Activated CD4-positive, alpha-beta T cell treated with anti-CD3 and anti-CD28 coated beads for 36 hours (primary cell): ENCODE measurements at places on chromosomes 7 and 10. TPM values are rescaled to one million over a fixed set of nuclear protein-coding genes. Genes with fewer than 3 reads are reported as not detected.

The ZNF727 gene
- 0.84 TPM for total RNA-seq

DNA sequence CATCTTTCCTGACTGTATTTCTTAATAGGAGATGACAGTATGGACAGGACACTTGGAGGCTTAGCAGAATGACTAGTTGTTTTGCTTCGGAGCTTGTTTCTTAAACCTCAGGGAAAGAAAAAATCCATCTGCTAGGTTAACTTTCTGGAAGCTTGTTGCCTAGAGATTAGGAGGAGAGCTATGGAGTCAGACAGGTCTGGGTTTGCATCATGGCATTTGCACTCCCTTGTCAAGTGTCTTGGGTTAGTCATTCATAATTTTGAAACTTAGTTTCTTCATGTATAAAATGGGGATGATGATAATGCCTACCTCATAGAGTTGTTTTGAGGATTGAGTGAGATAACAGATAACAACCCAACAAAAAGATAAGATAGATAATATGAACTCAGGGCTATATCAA is 231.5 kb downstream of the STK31 start:
- no peaks in the 10 kb centered on the region for H3K4me1 ChIP-seq
- H3K36me3 ChIP-seq, result no peaks in the 10 kb centered on the region
- H3K27me3 ChIP-seq, result peaks cover 27% of the 10 kb centered on the region
- no peak for DNase-seq

The MYH16 gene
- not detected for total RNA-seq

The ZMYND11 gene
- total RNA-seq, result 16.9 TPM

The MKI67 gene
- total RNA-seq, result 244 TPM

- H3K27ac ChIP-seq, result no peak overlapping the region
- H3K36me3 ChIP-seq, result no peaks in the 10 kb centered on the region
- H3K4me1 ChIP-seq, result peaks cover 3% of the 10 kb centered on the region
- H3K27me3 ChIP-seq, result peaks cover 26% of the 10 kb centered on the region
These were observed 3.8 kb upstream of the ADAMTS14 start for GRCh38 chr10:70668454-70668970.

DNA sequence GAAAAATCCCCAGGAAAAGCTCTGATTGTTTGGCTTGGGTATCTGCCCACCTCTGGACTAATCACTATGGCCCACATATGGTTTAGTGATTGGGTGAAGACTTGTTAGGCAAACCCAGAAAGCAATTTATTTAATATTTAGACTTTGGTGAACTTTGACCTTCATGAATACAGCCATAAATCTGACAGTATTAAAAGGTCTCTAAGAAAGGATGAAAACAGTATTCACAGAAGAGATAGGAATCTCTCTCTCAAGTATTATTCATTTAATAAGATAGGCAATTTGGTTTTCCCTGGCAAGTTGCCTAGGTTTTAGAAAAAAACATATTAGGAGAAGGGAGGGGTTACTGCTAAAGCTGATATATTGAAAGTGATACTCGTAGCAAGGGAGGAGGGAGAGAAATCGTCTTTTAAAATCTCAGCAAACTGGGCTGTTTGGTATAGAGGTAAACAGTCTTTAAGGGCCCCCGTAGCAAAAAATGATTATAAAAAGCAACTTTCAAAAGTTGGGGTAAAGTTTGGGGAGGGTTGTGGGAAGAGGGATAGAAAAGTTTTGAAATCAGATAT is 57.1 kb downstream of the LSMEM1 start:
- H3K4me1 ChIP-seq, result no peaks in the 10 kb centered on the region
- H3K27ac ChIP-seq, result no peak overlapping the region
- H3K27me3 ChIP-seq, result peaks cover 8% of the 10 kb centered on the region
- H3K4me3 ChIP-seq, result no peak overlapping the region
- DNase-seq, result no peak

The RNLS gene
- total RNA-seq, result 4.3 TPM
